ENCODE measurements at places on chromosomes 1 and 21.

DNA sequence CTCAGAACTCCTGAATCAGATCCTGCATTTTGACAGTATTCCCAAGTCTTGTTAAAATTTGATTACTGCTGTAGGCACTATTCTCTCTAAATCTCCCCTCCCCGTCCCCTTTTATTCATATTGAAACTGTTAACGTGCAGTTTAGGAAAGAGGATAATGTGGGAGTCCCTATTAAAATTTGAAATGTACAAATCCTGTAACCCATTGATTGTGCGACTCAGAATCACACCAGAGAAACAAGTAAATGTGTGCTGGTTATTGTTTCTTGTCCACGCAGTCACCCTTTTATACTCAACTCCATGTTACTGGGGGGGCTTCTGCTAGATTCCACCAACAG, 584 bp upstream of the LTN1 start:
- DNase-seq = no peak

GRCh38 chr1:27531959-27532685, 42.2 kb upstream of the WASF2 start:
- no peak for DNase-seq

GRCh38 chr1:234588386-234588785, 21.6 kb downstream of the IRF2BP2 start:
- no peak for DNase-seq

- no peak for DNase-seq
These were observed 231.5 kb upstream of the ST6GALNAC5 start for GRCh38 chr1:76635784-76636183.

DNA sequence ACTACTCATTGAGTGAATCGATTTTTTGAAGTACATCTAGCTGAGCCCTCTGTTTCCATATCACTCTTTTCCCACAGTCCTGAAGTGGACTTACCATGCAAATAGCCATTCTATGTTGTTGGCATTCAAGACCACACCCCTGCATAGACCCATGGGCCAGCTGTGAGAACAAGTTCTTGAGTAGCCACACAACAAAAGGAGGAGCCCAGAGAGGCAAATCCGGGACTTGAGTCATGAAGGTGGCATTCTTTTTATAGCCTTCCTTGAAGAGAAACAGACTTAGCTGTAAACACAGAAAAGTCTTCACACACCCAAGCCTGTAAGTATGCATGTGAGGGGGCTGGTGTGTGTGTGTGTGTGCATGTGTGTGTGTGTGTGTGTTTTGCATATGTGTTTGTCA, 13.8 kb upstream of the SPRR5 start:
- no peak for DNase-seq

GRCh38 chr1:161722406-161722805, 1.1 kb downstream of the FCRLB start:
- no peak for DNase-seq

DNA sequence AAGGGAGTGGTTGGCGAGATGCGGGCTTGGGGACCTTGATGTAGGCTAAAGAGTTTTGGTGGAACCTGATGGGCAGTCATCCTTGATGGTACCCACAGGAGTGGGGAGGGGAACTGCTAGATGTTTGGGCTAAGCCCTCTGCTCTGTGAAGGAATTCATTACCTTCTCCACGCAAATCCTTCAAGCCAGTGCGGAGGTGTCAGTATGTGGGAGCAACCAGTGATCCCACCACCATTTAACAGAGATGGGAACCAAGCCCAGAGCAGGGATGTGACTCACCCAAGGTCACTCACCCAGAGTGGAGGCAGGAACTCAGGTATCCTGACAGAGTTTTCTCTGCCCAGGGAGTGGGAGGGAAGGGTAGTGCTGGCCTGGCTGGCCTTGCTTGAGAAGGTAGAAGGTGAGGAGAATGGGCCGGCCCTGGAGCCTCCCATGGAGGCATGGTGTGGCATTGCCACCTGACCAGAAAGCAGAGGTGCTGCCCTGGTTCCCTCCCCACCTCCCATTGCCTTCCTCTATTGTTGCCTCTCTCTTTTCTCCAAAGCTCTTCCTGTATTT, 51.2 kb upstream of the STUM start:
- DNase-seq = no peak

GRCh38 chr21:39685991-39686390, 59.0 kb upstream of the IGSF5 start:
- DNase-seq = no peak

GRCh38 chr1:15849775-15850324, 2.3 kb downstream of the SPEN start:
- DNase-seq = no peak

DNA sequence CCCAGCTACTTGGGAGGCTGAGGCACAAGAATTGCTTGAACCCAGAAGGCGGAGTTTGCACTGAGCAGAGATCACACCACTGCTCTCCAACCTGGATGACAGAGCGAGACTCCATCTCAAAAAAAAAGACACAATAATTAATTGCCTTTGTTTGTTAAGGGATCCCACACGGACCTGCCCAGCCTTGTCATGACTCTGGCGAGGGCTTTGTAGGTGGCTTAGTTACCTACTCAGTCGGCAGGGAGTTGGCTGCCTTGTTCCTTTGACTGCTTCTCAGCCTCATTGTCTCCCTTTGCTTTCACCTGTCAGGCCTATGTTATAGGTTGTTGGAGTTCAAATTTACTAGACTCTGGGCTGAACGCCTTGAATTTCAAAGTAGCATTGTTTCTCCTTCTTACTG, 82.0 kb downstream of the UBE4B start:
- no peak for DNase-seq

GRCh38 chr21:45236481-45236880, 51.2 kb downstream of the POFUT2 start:
- DNase-seq = no peak

DNA sequence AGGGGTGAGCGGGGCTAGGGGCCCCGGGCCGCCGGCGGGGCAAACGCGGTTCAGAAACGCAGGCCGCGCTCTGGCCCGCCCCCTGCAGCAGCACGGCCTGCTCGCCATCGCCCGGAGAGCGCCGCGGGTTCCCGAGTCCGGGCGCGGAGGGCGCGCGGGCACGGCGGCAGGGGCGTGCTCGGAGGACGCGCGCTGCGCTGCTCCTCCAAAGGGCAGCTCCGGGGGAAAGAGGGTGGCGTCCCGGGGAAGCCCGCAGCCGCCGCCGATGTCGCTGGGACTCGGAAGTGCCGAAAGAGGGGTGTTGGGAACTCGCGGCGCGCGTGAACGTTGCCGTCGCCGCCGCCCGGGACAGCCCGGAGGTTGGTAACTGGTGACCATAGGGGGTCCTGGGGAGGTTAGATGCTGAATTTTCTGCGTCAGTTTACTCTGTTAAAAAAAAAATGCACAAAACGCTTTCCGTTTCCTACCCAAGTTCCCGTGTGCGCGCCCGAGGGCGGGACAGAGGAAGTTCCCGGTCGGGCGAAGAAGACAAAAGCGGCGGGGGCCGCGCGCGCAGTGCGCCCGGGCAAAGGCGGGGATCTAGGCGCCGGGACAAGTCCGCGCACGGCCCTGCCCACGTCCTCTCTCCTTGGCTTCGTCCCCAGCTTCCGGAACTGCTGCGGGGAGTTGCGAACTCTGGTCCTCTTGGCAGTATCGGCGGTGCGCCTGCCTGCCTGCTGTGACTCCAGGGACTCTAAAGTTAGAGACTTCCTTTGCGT, at the start of gene HHAT:
TSS of gene HHAT (plus strand) at position 157 of the 758 bp plus-strand sequence. CDS start 20,074 bp downstream, outside the sequence.
- DNase-seq = peak; percentile 85

GRCh38 chr1:115090186-115090490, 835 bp upstream of the TSPAN2 start:
- DNase-seq = no peak

DNA sequence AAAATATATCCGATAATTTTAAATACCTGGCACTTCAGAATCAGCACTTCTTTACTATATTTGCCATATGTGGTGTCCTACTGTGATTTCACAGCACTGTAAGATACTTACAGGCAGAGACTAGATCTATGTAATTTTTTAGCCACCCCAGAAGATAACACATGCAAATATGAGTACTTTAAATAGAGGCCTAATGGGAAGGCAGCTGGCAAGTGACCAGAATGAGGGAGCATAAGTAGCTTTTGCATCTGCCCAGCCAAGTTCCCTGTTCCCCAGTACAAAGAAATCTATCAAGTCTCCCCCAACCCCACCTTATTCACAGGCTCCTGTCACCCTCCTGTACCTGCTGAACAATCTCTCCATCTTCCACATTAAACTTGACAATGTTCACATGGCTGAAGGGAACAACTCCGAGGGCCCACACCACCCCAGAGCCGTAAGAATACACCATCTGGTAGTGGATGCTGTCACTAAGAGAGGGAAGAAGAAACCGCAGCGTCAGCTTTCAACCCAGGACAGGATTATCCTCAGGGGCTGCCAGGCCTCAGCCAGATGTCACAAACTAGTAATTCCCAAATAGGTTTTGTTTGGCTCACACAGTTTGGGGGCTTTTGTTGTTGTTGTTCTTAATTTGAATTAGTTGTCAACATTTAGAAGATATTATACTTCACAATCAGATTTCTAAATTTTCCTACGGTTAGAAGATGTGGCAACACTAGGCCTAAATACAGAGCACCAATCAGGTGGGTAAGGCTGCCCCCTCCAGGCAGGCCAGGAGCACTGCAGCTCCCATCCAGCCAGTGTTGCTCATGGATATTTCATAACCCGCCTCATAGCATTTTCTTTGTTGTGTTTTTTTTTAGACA, 10.4 kb downstream of the EMC1 start:
- DNase-seq = peak; percentile 73

DNA sequence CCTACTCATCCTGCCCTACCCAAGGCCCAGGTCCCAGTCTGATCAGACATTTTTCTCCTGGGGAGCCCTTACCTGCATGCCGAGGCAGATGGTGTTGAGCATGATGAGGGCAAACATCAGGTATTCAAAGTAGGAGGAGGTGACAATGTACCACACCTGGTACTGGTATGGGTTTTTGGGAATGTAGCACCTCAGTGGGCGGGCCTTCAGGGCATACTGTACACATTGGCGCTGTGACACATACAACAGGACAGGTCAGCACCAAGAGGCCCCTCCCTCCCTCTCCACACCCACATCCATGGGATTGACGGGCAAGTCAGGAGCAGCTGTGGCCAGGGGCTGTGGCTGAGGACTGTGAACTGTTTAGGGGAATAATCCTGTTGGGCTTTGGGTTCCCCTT, 37.1 kb upstream of the KIF21B start:
- no peak for DNase-seq

- no peak for DNase-seq
These were observed 104.3 kb downstream of the RYR2 start for GRCh38 chr1:237146241-237146640.

DNA sequence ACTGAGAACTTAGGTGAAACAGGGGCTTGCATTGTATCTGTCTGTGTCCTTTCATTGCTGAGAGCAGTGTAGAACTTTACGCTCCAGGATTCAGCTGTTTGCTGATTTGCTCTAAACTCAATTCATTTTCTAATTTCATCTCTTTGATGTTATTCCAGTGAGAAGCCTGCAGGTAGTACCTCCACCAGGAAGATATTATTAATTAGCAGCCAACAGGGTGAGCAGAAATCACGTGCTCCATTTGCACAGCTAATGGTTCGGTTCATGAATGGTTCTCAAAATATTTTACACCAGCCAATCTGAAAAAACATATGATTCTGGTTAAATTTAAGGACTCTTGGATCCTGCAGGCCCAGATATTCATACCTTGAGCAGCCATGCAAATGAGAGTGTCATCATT, 52.1 kb downstream of the SUSD4 start:
- DNase-seq = no peak

DNA sequence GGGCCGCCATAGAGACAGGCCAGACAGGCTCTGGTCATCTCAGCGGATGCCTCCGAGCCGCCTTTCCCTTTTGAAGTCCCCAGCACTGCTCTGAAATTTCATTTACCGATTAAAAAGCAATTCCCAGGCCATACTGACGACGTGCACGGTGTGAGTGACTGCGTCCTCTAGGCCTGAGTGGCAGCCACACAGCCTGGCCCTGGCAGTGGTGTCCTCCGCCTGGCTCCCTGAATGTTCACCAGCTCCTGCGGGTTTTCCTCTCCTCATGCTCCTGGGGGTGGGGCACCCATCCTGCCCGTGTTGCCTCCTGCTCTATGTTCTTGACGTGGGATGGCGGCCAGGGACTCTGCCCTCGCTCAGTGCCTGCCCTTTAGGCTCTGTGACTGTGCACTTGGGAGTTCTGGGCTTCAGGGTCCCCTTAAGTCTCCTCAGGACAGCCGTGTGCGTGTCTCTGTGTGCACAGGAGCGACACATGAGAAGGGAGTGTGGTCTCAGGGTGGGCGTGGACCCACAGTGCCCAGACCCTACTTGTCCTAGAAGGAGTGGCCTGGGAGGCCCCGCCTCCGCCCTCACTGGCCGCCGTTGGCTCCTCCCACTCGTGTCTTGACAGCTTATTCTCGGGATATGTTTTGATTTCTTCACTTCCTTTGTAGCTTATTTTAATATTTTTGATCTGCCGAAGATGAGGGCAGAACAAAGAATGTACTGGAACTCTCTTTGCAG, 3.6 kb downstream of the SKI start:
- DNase-seq = peak; percentile 90

GRCh38 chr1:200033511-200034261, 6.2 kb downstream of the NR5A2 start:
- no peak for DNase-seq

DNA sequence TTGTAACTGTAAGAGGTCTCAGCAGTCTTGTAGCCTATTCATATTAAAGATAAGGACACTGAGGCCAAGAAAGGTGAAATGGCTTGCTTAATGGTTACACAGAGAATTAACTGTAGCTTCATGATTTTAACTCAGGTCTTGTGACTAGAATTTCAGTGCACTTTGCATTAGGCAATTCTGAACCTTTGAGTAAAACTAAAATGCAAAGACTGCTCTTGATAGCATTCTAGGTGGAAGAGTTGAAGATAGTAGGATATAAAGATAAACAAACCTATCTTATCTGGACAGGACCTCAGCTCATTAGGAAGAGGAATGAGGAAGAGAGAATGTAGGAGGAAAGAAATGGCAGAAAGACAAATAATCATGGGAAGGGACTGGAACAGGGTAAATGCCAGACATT, 68.6 kb upstream of the RGL1 start:
- DNase-seq = no peak

GRCh38 chr21:37245151-37245550, 22.0 kb downstream of the VPS26C start:
- no peak for DNase-seq

- DNase-seq = no peak
These were observed 17.7 kb upstream of the FRRS1 start for GRCh38 chr1:99784143-99784542.

- DNase-seq = no peak
These were observed 85.6 kb upstream of the WNT4 start for GRCh38 chr1:22228505-22228911.

DNA sequence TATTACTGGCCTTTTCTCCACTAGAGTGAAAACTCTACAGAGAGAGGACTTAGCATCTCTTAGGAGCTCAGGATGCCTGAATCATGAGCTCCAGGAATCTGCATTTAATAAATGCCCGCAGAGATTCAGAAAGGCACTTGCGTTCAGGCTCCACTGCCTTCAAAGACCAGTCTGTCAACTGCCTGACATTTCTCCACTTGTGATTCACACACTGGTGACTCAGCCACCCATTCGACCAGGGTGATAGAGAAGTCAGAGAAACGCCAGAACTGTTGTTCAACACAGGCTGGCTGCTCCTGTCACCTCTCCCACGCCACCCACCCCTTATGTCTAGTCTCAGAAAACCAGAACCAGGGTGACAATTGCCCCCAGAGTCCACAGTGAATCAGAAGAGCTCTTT, 26.9 kb upstream of the LBR start:
- DNase-seq = peak; percentile 23
